CD4-positive, alpha-beta memory T cell (primary cell): ENCODE measurements at places on chromosomes 4 and X. TPM values are rescaled to one million over a fixed set of nuclear protein-coding genes. Genes with fewer than 3 reads are reported as not detected.

DNA sequence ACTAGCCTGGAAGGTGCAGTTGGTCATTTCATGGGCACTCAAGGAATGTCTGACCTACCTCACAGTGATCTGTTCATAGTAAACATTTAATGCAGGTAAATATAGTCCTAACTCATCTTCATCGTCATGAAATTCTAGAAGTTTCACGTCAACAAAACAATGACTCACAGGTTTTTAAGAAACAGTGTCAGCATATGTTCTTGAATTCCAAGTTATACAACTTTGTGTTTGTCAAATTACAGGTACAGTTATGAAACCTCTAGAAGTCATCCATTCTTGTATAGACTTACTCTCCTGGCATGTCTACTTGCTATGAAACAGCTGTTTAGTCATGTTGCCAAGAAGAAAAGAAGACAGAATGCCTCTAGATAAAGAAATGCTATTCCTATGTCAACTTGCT is 46.6 kb downstream of the AFM start:
- H3K27ac ChIP-seq, result no peak overlapping the region
- H3K36me3 ChIP-seq, result no peaks in the 10 kb centered on the region
- no peaks in the 10 kb centered on the region for H3K27me3 ChIP-seq
- no peaks in the 10 kb centered on the region for H3K4me1 ChIP-seq

GRCh38 chr4:184890499-184890898 is 64.7 kb upstream of the ACSL1 start:
- no peak overlapping the region for H3K27ac ChIP-seq
- no peaks in the 10 kb centered on the region for H3K36me3 ChIP-seq
- no peak for DNase-seq
- H3K27me3 ChIP-seq, result no peaks in the 10 kb centered on the region

DNA sequence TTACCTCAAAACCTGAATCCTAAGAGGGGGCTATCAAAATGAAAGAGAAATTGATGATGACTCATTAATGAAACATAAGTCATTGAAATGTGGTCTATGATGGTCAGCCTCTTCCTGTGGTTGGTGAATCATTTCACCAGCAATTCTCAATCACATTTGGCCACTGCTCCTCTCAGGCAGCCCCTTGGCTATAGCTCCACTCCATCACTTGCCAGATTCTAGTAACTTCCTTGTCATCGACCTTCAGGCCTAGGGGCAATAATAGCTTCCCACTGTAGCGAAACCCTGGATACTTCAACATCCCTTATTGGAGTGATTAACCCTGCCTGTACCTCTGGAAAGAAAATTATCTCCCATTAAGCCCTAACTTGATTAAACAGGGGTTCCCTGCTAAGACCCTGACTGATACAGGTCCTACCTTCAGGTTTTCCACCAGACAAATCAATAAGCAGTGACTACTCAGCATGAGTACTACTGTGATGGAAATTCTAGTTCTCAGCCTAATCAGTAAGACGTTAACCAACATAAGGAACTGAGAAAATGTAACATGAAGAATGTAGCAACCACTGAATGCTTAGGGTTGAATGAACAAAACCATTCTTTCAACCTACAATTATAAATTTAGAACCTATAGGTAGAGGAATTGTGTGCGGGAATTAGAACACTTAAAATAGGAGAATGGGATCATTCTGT is 30.4 kb downstream of the ADH7 start:
- DNase-seq, result no peak
- H3K4me3 ChIP-seq, result no peak overlapping the region
- H3K36me3 ChIP-seq, result no peaks in the 10 kb centered on the region
- H3K4me1 ChIP-seq, result no peaks in the 10 kb centered on the region

SERTM2 gene
- not detected for polyA plus RNA-seq

ATP8A1 gene
- 9.6 TPM for polyA plus RNA-seq

GRCh38 chr4:1726146-1726934 is 5.0 kb downstream of the TACC3 start:
- no peaks in the 10 kb centered on the region for H3K27me3 ChIP-seq
- peak; percentile 88 for DNase-seq
- H3K36me3 ChIP-seq, result peaks cover 44% of the 10 kb centered on the region
- no peak overlapping the region for H3K27ac ChIP-seq
- H3K4me1 ChIP-seq, result peaks cover 79% of the 10 kb centered on the region

GRCh38 chr4:78951862-78952472 is 12.7 kb upstream of the PAQR3 start:
- no peaks in the 10 kb centered on the region for H3K27me3 ChIP-seq
- H3K36me3 ChIP-seq, result no peaks in the 10 kb centered on the region
- H3K4me1 ChIP-seq, result no peaks in the 10 kb centered on the region
- no peak overlapping the region for H3K27ac ChIP-seq

NMU gene
- 6.7 TPM for polyA plus RNA-seq

DNA sequence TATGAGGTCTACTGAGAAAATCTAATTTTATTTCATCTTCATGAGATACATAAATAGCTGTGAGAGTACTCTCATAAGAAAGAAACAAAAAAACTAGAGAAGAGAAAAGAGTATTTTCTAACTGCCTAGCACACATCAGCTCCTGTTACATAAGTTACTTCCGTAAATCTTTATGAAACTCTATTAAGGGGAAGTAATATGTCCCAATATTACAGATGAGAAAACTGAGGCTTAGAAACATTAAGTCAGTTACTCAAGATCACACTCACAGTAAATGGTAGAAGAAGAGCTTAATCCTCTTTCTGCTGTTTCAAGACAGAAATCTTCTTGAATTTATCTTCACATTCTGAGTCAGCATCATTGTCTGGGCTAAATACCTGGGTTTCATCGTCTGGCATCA is 164.1 kb downstream of the DTHD1 start:
- no peak overlapping the region for H3K27ac ChIP-seq
- no peaks in the 10 kb centered on the region for H3K36me3 ChIP-seq
- DNase-seq, result no peak
- no peaks in the 10 kb centered on the region for H3K27me3 ChIP-seq
- no peak overlapping the region for H3K4me3 ChIP-seq
- no peaks in the 10 kb centered on the region for H3K4me1 ChIP-seq

GRCh38 chrX:78092296-78092695 is 11.8 kb upstream of the PGK1 start:
- no peak overlapping the region for H3K27ac ChIP-seq
- no peaks in the 10 kb centered on the region for H3K27me3 ChIP-seq
- no peak for DNase-seq

GRCh38 chr4:76850010-76850441 is 47.9 kb downstream of the SOWAHB start:
- no peak for DNase-seq
- H3K36me3 ChIP-seq, result no peaks in the 10 kb centered on the region
- H3K4me1 ChIP-seq, result no peaks in the 10 kb centered on the region
- H3K27me3 ChIP-seq, result no peaks in the 10 kb centered on the region
- no peak overlapping the region for H3K4me3 ChIP-seq

- no peak overlapping the region for H3K27ac ChIP-seq
- no peaks in the 10 kb centered on the region for H3K27me3 ChIP-seq
- DNase-seq, result no peak
- no peak overlapping the region for H3K4me3 ChIP-seq
- no peaks in the 10 kb centered on the region for H3K36me3 ChIP-seq
- H3K4me1 ChIP-seq, result no peaks in the 10 kb centered on the region
Measured at GRCh38 chr4:169167957-169168858, 102.5 kb downstream of the SH3RF1 start.

DNA sequence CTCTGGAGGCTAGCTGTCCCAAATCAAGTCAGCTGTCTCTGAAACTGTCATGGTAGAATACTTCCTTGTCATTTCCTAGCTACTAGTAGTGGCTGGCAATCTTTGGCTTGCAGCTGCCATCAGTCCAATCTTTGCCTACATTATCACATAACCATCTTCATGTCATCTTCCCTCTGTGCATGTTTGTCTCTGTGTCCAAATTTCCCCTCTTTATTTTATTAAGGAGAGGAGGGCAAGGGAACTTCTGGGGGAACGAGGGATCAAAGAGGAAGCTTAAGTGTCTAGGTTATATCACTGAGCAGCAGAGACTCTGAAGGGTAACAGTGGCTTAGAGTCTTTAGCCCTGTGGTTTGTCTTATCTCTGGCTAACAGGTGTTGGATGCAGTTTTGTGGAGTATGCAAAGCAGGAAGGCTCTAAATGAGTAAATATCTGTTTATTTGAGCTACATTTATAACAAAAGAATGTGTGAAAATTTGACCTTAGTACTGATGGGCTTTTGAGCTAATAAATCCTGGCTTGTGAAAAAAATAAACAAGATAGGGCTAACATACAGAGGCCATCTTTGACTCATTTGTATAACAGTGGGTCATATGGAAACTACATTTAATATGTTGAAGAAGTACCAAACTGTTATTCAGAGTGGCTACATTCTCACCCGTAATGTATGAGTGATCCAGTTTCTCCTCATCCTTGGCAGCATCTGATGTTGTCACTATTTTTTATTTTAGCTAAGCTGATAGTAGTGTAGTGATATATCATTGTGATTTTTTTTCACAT is 49.4 kb upstream of the ENOX2 start:
- no peaks in the 10 kb centered on the region for H3K4me1 ChIP-seq
- no peak overlapping the region for H3K27ac ChIP-seq
- no peaks in the 10 kb centered on the region for H3K36me3 ChIP-seq

PRR27 gene
- not detected for polyA plus RNA-seq

- no peak overlapping the region for H3K27ac ChIP-seq
- no peak overlapping the region for H3K4me3 ChIP-seq
- H3K36me3 ChIP-seq, result no peaks in the 10 kb centered on the region
- no peaks in the 10 kb centered on the region for H3K4me1 ChIP-seq
- DNase-seq, result no peak
- H3K27me3 ChIP-seq, result no peaks in the 10 kb centered on the region
Measured at GRCh38 chr4:27011401-27011800, 150.8 kb downstream of the STIM2 start.

BEX3 gene
- 94.0 TPM for polyA plus RNA-seq

GRCh38 chr4:108001540-108002135 is 11.9 kb downstream of the HADH start:
- no peak overlapping the region for H3K4me3 ChIP-seq
- no peak overlapping the region for H3K27ac ChIP-seq
- H3K27me3 ChIP-seq, result no peaks in the 10 kb centered on the region
- DNase-seq, result no peak
- peaks cover 8% of the 10 kb centered on the region for H3K4me1 ChIP-seq
- H3K36me3 ChIP-seq, result no peaks in the 10 kb centered on the region

GRCh38 chr4:176718881-176719280 is 73.8 kb downstream of the VEGFC start:
- no peaks in the 10 kb centered on the region for H3K36me3 ChIP-seq
- no peak overlapping the region for H3K4me3 ChIP-seq
- no peaks in the 10 kb centered on the region for H3K4me1 ChIP-seq
- no peaks in the 10 kb centered on the region for H3K27me3 ChIP-seq
- H3K27ac ChIP-seq, result no peak overlapping the region

GRCh38 chrX:112058766-112059165 is 23.8 kb downstream of the TRPC5 start:
- H3K4me3 ChIP-seq, result no peak overlapping the region
- H3K4me1 ChIP-seq, result no peaks in the 10 kb centered on the region
- no peaks in the 10 kb centered on the region for H3K27me3 ChIP-seq
- no peak overlapping the region for H3K27ac ChIP-seq
- H3K36me3 ChIP-seq, result no peaks in the 10 kb centered on the region
- no peak for DNase-seq

DNA sequence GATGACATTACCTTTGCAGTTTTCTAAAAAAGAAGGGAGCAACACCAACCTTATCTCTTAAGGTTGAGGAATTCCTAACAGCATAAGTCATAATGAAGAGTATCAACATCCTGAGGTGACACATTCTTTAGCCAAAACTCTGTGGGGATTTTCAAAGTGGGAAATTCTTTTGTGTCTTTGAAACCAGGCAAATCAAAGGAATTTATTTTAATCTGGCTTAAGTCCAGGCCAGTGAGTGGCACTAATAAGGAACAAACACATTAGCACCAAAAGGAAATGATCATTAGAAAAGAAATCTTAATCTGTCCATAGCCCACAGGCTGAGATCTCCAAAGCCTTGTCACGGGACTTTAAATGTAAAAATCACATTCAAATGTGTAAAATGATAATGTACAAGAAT is 110.1 kb downstream of the LARP7 start:
- H3K27me3 ChIP-seq, result no peaks in the 10 kb centered on the region
- DNase-seq, result no peak
- no peak overlapping the region for H3K27ac ChIP-seq
- H3K4me1 ChIP-seq, result no peaks in the 10 kb centered on the region

- no peaks in the 10 kb centered on the region for H3K4me1 ChIP-seq
- no peaks in the 10 kb centered on the region for H3K27me3 ChIP-seq
- no peaks in the 10 kb centered on the region for H3K36me3 ChIP-seq
- no peak overlapping the region for H3K27ac ChIP-seq
- no peak overlapping the region for H3K4me3 ChIP-seq
Measured at GRCh38 chrX:49792376-49792775, 36.7 kb upstream of the PAGE4 start.

- H3K36me3 ChIP-seq, result no peaks in the 10 kb centered on the region
- H3K4me3 ChIP-seq, result no peak overlapping the region
- H3K27ac ChIP-seq, result no peak overlapping the region
- no peaks in the 10 kb centered on the region for H3K27me3 ChIP-seq
- no peaks in the 10 kb centered on the region for H3K4me1 ChIP-seq
Measured at GRCh38 chr4:138865765-138866164, 149.8 kb upstream of the NOCT start.

DNA sequence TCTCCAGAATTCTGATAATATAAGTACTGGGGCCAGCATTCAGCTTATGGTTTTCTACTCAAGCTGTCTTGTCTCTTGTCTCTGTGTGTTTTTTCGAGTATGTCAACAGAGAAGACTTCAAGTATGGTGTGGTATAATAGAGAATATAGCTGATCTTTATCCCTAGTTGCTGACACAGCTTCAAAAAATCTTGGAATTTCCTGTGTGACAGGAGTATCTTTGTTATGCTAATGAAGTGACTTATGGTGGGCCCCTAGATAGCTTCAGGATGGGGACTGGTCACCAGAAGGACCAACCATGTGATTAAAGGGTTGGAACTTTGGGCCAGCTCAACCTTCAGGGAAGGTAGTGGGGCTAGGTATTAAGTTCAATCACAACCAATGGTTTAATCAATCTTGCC is 2.9 kb downstream of the GPRASP3 start:
- H3K4me3 ChIP-seq, result no peak overlapping the region
- H3K4me1 ChIP-seq, result peaks cover 5% of the 10 kb centered on the region
- H3K27ac ChIP-seq, result no peak overlapping the region
- DNase-seq, result no peak

DNA sequence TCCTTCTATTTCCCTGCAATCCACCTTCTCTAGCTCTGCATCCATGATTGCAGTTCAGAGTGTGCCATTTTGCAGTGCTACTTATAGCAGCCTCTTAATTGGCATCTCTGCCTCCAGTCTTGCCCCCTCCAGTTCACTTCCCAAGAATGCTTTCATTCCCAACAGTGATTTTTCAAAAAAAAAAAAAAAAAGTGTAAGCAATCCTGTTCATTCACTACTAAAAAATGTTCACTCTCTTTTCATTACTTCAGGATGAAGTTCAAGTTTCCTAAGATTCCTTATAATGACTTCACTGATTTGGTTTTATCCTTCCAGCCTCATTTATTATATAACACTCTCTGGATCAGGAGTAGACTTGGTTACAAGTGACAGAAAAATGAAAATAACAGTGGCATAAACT is 124.7 kb upstream of the LNX1 start:
- H3K27me3 ChIP-seq, result no peaks in the 10 kb centered on the region
- H3K36me3 ChIP-seq, result no peaks in the 10 kb centered on the region
- H3K27ac ChIP-seq, result no peak overlapping the region
- no peaks in the 10 kb centered on the region for H3K4me1 ChIP-seq

GRCh38 chr4:74133786-74134499 is 24.0 kb upstream of the MTHFD2L start:
- H3K4me1 ChIP-seq, result no peaks in the 10 kb centered on the region
- H3K36me3 ChIP-seq, result no peaks in the 10 kb centered on the region
- peak; percentile 20 for DNase-seq

UGT2B15 gene
- polyA plus RNA-seq, result not detected

GRCh38 chr4:26916195-26916594 is 55.6 kb downstream of the STIM2 start:
- no peaks in the 10 kb centered on the region for H3K27me3 ChIP-seq
- H3K4me1 ChIP-seq, result peaks cover 55% of the 10 kb centered on the region
- peaks cover 15% of the 10 kb centered on the region for H3K36me3 ChIP-seq
- H3K27ac ChIP-seq, result no peak overlapping the region
- no peak for DNase-seq
